Choroid plexus epithelial cell (primary cell): ENCODE measurements at places on chromosomes 6 and 20.

- DNase-seq, result no peak
These were observed 95.8 kb downstream of the RNF182 start for GRCh38 chr6:14020551-14020950.

DNA sequence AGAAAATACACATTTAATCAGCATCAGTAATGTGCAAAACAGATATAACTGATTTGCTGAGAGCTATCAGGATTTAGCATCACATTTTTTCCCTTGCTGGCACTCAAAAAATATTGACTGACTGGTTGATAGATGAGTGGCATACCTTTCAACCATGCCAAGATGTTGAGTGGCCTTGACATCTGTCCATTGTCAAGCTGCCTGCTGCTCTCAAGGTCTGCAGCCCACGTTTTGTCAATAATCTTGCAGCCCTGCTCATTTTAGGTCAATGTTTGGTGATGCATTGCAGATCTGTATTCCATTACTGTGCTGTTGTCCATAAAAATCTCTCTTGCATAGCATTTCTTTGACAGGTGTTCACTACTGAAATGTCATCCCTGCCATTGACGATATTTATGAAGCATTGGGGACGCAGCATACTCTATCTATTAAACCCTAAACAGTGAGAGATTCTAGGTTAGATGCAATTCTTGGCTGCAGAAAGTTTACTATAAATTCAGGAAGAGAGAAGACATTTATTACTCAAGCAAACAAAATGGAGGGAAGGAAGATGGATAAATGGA, 111.6 kb downstream of the BFSP1 start:
- no peak for DNase-seq

- DNase-seq, result no peak
These were observed 99.1 kb upstream of the KCNQ5 start for GRCh38 chr6:72522735-72523141.

- peak; percentile 38 for DNase-seq
These were observed 124.2 kb upstream of the PTPN1 start for GRCh38 chr20:50385733-50386640.

DNA sequence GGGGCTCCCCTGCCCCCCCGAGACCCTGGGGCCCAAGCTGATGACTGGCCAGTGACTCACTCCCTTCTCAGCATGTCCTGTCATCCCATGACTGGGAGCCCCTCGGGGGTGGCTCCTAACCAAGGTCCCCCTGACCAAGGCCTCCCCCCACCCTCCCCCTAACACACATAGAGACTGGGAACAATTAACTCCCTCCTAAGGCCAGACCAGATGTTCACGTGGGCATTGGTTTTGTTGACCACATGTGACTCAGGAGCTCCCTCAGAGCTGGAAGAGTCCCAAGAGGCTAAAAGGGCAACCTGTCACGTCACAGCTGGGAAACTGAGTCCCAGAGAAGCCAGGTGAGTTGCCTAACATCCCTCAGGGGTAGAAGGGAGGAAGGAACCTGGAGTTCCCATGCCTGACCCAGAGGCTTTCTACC, 10.6 kb upstream of the CCN5 start:
- DNase-seq, result peak; percentile 70

- no peak for DNase-seq
These were observed 8.2 kb downstream of the TRERF1 start for GRCh38 chr6:42443312-42444060.

DNA sequence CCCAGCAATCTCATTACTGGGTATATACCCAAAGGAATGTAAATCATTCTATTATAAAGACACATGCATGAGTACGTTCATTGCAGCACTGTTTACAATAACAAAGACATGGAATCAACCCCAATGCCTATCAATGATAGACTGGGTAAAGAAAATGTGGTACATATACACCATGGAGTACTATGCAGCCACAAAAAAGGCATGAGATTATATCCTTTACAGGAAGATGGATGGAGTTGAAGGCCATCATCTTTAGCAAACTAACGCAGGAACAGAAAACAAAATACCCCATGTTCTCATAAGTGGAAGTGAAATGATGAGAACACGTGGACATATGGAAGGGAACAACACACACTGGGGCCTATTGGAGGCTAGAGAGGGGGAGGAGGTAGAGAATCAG, 115.7 kb downstream of the NUS1 start:
- no peak for DNase-seq

GRCh38 chr20:38373898-38374297, 27.6 kb downstream of the LBP start:
- DNase-seq, result no peak

- peak; percentile 66 for DNase-seq
These were observed 72.2 kb upstream of the NAA20 start for GRCh38 chr20:19944772-19945459.

- DNase-seq, result no peak
These were observed 124.1 kb downstream of the SMOC2 start for GRCh38 chr6:168565112-168565511.

GRCh38 chr20:9978397-9979004, 56.3 kb upstream of the ANKEF1 start:
- peak; percentile 96 for DNase-seq

- DNase-seq, result peak; percentile 56
These were observed 1.6 kb downstream of the PSMA7 start for GRCh38 chr20:62141397-62142251.

GRCh38 chr6:160030103-160030502, 61.2 kb downstream of the IGF2R start:
- DNase-seq, result peak; percentile 97

GRCh38 chr6:786946-787763, 94.2 kb upstream of the EXOC2 start:
- peak; percentile 37 for DNase-seq

- DNase-seq, result no peak
These were observed 889.5 kb downstream of the EYS start for GRCh38 chr6:64817525-64817924.

- DNase-seq, result no peak
These were observed 35.7 kb upstream of the SLC22A1 start for GRCh38 chr6:160085713-160086505.

DNA sequence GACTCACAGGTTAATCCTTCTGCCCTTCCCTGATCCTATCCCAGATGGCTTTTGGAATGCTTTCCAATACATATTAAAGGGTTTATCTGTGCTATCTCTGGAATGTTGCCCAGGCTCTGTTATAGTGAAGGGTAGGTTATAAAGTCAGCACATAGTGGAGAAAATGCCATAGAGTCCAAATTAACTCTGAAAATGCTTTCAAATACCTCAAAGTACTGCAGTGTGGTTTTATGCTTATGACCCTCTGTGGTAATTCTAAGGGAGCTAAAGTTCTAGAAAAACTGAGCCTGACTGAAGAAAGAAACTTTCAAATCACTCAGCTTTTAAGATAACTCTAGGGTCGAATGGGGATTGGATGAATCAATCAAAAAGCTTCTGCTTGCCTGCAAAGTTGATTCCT, 159.8 kb downstream of the PLCB1 start:
- peak; percentile 68 for DNase-seq

GRCh38 chr20:32191422-32191821, 16.1 kb downstream of the PLAGL2 start:
- DNase-seq, result no peak

GRCh38 chr6:169420912-169421543, 167.4 kb upstream of the THBS2 start:
- DNase-seq, result peak; percentile 69

- peak; percentile 86 for DNase-seq
These were observed 18.8 kb upstream of the CLPSL2 start for GRCh38 chr6:35757456-35758123.

DNA sequence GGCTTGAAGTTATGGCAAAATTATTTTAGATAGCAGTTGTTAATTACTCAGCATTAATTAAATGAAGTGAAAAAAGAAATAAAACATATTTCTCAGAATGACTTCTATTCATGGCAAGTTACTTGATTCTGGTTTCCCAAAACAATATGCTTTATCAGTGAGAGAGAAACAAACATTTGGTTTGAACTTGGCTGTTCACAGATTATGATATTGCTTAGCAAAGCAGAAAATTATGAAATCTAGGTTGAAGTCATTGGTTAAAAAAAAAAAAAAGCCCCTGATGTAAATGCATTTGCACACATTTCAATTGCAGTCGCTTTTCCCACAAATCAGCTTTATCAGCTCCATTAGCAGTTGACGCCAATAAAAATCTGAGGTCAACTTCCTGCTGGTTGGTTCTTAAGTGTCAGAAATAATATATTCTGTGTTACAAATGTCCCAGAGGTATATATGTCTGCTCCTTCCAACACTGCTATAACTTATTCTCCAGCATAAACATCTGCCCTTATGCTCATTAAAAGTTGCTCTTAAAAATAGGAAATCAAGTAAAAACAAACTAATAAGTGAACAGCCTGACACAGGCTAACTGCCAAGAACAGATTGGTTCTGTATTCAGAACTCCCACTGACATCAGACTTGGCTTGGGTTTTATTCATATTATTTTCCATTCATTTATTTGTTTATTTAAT, 275.4 kb downstream of the PHF3 start:
- peak; percentile 27 for DNase-seq

DNA sequence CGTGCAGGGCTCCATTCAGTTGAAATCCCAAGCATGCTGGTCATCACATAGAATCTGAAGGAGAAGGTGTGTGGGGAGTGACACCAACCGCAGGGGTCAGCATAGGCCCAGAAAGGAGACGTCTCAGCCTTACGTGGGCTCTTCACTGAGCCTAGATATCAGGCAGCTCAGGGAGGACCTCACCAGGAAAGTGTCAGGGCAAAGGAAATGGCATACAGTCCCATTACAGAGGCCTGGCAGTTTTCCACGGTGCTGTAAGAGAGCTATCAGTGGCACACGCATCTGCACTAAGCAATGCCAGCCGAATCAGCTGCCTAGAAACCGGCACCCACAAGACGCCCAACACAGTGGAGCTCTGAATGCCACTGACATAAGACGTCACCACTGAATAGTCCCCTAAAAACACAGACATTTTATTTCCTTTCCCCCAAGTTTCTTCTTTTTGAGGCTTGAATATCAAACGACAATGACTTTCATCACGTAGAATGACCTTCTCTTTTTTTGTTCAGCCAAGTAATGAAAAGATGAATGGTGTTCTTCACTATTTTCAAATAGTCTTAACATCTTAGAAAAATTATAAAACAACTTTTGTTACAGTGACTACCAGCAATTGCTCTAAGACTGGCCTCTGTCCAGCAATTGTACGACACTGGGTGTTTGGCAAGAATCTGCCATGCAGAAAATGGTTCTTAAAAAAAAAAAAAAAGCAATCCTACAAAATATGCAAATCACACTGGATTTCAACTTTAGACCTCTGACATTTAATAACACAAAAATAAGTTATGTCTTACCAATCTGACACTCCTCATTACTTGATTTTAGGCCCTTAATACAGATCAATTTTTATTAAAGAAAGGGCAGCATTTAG, 88.9 kb upstream of the FOXQ1 start:
- DNase-seq, result no peak

GRCh38 chr20:19916531-19917485, 100.4 kb upstream of the NAA20 start:
- DNase-seq, result no peak

DNA sequence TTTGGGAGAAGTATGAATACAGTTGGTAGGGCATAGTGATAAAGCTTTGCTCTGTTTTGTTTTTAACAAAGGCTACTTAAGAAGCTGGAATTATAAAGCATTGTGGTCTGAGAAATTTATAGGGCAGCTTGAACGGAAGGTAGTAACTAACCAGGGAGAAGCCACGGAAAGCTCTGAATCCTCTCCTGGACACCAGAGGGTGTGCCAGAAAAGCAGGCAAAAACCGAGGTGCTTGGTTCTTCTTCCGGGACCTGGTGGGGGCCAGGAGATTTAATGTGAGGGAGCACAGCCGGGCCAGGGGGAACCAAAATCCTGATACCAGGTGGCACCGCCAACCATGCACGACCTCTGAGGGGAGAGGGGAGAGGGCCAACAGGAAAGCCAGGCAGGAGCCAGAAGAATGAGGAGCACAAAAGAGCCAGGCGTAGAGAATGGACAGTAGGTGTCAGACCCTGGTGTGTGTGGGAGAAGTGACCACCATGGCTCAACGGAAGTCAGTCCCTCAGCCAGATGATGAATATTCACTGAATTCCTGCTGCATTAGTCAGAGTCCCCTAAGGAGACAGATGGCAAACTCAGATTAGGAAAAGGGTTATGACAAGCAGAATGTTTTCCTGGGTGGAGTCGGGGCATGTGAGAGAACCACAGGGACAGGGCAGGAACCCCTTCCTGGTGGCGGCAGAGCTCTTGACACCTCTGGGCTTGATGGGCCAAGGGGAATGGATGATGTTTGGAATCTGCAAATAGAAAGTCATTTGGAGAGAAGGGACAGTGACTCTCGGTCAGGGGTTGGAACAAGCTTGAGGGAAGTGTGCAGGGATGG, 262.3 kb downstream of the ZNF217 start:
- peak; percentile 2 for DNase-seq

DNA sequence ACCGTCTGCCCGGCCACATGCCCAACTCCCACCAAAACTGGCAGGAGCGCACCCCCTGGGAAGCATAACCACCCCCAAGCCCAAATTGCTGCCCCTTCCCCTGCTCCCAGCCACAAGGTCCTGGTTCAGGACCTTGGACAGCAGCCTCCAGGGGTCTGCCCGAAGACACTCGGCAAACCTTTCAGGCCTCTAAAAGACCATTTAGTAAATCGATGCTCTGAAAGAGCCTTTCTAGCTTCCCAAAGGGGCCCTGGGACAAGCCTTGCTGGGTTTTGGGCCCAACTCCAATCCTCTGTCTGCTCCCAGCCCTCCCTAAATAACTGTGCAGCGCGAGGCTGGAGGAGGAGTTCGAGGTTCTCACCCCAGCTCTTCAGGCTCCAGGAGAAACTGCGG, 30.5 kb downstream of the GRM4 start:
- peak; percentile 27 for DNase-seq

GRCh38 chr6:56864171-56864616, 90.7 kb upstream of the BEND6 start:
- peak; percentile 42 for DNase-seq

GRCh38 chr20:38246357-38247165, 14.0 kb downstream of the KIAA1755 start:
- peak; percentile 37 for DNase-seq

- no peak for DNase-seq
These were observed 190.3 kb downstream of the TAF4 start for GRCh38 chr20:61875221-61875885.

GRCh38 chr6:35192301-35192860, 21.4 kb upstream of the SCUBE3 start:
- DNase-seq, result no peak

- DNase-seq, result peak; percentile 98
These were observed 58.9 kb downstream of the TRIM38 start for GRCh38 chr6:26021350-26022131.

- DNase-seq, result peak; percentile 74
These were observed 1.9 kb upstream of the TBX18 start for GRCh38 chr6:84766118-84766798.

DNA sequence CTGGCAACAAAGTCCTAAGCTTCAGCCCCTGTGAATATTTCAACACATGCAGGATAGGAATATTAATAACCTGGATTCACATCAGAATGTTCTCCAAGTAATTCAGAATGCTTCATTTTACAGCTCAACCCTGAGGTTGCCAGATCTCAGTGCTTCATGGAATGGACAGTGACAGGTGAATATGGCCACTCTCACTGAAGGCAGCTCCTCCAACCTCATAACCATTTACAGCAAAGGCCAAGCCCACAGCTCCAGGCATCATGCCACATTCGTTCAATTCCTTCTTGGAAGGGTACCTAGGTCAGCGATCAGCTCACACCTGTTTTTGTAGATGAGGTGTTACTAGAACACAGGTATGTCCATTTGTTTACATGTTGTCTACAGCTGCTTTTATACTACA, 17.1 kb downstream of the CLIC5 start:
- no peak for DNase-seq

GRCh38 chr6:26379292-26379691, 3.6 kb upstream of the BTN2A2 start:
- DNase-seq, result no peak
